C1 segment of cervical spinal cord (tissue), 14 donors: ENCODE measurements at places on chromosomes 2 and 18.

DNA sequence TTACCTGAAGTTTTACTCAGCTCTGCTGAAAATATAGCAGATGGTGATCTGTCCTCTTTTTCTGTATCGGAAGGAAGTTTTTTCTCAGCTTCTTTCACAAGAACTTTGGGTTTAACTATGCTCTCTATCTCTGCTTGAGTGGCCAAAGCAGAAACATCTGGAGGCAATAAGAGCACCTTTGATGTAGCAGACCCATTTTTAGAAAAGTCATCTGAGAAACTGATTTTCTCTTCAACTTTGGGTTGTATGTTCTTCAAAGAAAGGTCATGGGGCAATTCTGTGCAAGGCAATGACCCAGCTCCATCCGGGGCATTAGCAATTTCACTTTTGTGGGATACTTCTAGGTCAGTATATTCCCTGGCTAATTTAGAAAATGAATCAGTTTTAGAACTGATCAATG, 25.2 kb downstream of the RTN4 start:
- no peak for DNase-seq

DNA sequence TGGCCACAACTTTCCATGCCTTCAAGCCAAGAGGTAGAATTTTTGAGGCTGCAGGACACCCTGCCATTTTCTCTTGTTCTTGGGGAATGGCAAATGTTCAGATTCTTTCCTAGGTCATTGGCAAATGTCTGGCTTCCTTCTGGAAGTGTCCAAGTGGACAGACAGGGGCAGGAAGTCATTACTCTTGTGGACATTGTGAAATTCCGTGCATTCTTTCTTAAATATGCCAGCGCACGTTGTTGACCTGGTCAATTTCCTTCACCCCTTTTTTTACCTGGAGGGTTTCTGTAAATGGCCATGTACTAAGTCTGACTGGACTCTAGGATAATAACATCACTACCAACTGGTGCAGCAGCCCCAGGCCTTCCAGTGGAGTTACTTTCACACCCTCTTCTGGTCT, 13.9 kb downstream of the ASB18 start:
- no peak for DNase-seq

DNA sequence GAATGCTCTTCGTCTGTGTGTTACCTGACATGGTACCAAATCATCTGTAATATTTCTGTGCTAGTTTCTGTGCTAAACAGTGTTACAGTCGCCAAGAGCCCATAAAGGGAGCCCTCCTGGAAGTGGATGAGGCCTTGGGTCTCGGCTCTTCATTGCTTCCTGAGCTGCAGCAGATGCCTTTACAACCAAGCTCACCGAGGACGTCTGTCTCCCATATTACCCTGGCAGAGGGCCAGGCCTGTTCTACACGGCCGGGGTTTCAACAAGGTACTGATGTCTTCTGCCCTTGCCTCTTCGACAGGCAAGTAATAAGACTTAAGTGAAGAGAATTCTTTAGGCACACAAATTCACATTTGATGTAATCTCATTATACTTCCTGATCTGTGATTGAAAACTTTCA, 16.8 kb downstream of the RPL31 start:
- DNase-seq: no peak

GRCh38 chr18:47501946-47502345, 250.5 kb upstream of the SKOR2 start:
- no peak for DNase-seq

- DNase-seq: no peak
Observed at GRCh38 chr2:46800625-46801349, 114.8 kb downstream of the MCFD2 start.

DNA sequence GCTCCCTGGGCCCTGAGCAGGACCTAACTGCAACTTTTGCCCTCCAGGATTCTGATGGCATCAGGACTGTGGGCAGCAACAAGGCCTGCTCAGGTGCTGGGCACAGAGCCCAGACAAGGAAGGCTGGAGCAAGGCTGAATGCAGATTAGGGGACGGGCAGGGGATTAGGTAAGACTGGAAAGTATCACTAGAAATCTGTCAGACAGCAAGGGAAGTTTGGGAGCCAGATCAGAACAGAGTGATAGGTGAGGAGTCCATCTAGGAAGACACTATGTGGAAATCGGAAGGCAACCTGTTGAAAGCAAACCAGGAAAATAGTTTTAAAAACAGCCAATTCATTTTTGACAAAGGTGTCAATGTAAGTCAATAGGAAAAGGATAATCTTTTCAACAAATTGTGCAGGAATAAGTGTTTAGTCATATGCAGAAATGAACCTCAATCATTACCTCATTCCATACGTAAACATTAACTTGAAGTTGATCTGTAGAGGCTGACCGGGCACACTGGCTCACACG, 56.4 kb upstream of the STPG4 start:
- DNase-seq: no peak

- no peak for DNase-seq
Observed at GRCh38 chr2:30358842-30359241, 88.2 kb upstream of the LCLAT1 start.

- no peak for DNase-seq
Observed at GRCh38 chr2:184532551-184532950, 65.8 kb upstream of the ZNF804A start.

- no peak for DNase-seq
Observed at GRCh38 chr18:52160636-52161035, 179.4 kb upstream of the DCC start.

DNA sequence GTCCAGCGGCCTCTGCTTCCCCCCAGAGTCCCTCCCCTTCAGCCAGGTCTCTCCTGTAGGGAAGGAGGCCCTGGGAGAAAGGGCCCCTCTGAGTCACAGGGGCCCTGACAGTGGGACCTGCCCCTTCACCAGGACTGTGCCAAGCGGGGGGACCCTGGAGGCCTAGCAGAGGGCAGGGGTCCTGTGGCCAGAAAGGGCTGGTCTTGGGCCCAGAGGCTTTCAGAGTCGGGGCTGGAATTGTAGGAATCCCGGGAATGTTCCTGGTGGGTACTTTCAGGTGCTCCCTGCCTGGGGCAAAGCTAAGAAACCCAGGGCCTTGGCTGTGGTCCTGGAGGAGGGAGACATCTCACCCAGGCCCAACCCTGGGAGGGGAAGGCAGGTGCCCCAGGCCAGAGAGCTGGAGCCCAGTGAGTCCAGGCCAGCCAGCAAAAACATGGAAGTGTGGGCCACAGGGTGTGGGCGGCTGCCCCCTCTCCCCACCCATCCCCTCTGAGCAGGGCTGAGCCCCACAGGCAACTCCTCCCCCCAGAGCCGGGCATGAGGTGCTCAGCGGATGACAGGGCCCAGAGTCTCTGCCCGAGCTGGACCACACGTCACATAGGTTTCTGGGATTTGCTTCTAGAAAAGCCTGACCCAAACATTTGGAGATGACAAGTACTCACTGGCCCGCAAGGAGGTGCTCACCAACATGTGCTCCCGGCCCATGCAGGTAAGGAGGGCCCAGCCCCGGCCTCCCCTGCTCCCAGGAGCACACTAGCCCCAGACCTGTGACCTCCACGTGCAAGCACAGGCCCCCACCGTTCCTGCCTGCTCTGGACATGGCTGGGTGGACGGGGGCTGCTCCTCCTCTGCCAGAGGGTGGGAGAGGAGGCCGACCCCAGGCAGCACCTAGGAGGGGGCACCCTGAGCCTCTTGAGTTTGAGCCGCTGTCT, 48.2 kb upstream of the ALPP start:
- DNase-seq: no peak

DNA sequence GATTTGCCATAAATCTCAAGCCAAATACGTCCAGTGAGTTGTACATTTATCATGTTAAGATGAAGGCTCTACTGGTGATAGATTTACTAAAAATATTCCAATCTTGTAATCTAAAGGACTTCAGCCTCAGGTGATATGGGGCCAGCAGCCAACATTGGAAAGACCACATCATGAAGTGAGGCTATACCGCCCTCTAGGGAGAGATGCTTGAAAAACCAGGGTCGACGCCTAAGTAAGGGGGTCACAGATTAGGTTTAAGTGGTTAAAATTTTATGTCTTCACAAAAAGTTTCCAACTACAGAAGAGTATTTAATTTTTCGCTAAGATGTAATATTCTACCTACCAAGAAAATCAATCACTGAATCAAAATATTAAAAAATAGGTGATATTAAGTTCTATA, 33.3 kb downstream of the DOCK10 start:
- no peak for DNase-seq

- DNase-seq: no peak
Observed at GRCh38 chr2:506451-506850, 170.8 kb downstream of the TMEM18 start.

DNA sequence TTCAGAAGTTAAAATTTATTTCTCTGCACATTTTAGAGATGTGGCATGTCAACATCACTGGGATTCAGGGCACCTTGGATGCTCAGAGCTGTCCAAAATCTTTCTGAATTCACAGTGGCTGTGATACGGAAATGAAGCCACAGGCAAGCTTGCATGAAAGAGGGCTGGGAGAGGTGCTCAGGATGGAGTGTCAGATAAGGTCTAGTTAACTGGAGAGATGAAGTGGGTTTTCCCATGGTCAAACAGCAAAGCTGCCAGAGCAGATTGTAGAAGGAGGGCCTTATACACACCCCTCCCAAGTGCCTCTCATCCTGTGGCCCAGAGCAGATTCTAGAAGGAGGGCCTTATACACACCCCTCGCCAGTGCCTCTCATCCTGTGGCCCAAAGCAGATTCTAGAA, 286.8 kb upstream of the PXDN start:
- DNase-seq: no peak

DNA sequence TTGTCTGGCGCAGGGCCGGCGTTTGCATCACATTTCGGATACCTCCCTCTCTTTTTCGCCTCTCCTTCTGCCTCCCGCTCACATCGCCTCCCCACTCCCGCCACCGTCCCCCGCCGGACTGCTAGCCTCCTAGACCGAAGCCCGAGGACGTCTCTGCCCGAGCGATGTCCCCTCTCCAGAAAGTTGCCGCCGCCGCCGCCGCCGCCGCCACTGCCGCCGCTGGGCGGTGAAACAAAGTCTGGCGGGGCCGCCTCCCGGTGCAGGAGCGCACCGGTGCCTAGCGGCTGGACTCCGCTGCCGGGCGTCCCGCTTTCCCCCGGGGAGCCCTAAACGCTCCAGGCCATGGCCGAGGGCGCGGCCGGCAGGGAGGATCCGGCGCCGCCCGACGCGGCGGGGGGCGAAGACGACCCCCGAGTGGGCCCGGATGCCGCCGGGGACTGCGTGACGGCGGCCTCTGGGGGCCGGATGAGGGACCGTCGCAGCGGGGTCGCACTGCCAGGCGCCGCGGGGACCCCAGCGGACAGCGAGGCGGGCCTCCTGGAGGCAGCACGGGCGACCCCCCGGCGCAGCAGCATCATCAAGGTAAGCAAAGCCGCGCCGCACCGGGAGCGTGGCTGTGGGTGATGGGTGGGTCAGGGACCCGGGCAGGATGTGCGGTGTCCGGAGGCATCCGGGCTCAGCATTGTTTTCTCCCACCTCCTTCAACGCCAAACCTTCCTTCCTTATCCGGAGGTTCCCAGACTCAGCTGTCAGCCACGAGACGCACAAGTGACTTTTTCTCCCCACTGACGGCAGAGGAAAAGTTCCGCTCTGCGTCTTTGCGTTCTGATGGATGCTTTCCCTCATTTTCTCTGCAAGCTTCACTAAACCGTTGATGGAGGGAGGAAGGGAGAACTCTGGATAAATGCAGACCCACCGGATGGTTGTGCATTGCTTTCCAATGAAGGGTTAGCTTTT, 643 bp downstream of the PLCL1 start:
- peak; percentile 44 for DNase-seq

DNA sequence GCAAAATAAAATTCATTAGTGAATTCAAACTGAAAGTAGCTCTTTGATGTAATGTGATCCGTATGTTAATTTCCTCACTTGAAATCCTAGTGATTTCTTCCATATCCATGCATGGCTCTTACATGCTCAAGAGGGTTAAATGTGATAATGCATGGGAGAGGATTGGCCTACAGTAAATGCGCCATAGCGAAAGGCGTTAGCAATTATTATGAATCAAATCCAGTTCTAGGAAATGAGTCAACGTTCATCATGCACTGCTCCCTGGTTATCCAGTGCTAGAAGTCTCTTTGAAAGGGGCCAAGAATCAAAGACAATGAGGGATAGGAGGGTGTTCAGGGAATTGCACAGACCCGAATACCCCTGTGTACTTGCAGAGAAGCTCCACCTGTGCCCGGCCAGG, 101.4 kb upstream of the RASGRP3 start:
- DNase-seq: no peak

DNA sequence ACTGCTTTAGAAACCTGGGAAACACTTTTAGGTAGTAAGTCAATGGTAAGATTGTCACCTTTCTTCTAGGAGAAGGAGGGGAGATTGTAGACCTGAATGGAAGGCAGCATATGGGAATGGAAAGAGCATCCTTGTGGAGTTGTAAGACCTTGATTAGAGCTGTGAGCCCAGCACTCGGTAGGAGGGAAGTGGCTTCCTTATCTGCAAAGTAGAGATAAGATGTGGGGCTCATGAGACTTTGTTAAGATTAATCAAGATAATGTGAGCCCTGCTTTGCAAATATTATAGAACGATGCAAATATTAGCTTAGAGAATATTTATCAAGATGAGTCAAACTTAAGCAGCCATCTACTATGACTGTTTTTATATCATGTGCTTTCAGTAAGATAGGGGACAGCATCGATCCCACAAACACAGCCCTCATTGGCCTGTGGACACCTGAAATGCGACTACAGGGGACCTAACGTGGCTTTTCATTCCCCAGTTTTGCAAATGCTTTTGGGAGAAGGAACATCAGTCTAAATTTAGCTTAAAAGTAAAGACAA, 243.7 kb downstream of the LTBP1 start:
- DNase-seq: no peak

DNA sequence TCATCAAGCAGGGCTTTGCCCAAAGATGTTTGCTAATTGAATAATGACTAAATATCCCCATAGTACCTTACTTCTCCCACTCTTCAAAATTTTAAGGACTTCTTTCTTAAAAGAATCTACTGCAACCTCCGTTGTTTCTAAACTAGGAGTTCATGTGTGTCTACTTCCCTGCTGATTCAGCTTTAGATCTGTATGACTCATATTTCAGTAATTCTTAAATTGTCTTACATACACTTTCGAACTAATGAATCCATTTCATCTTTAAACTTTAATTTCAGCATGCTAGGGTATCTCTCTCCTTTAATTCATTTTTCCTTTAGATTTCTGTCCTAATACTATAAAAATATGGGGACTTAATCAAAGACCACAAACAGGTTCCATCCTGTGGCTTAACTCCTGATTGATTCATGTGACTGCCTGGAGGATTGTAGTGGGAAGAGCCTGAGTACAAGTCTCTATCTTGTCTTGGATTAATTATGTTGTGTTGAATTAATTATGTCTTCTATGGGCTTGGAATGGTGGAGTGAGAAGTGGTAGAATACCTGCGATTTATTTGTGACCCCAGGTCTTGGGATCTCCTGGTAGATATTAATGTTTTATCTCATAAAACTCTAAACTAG, 24.9 kb upstream of the COL5A2 start:
- no peak for DNase-seq

- DNase-seq: no peak
Observed at GRCh38 chr2:72533765-72534164, 292.1 kb downstream of the EXOC6B start.

GRCh38 chr18:50274941-50275340, 6.4 kb downstream of the MBD1 start:
- no peak for DNase-seq

GRCh38 chr2:133252780-133253355, 315.4 kb downstream of the NCKAP5 start:
- DNase-seq: no peak

GRCh38 chr2:64796926-64797325, 143.2 kb upstream of the SERTAD2 start:
- DNase-seq: no peak
